C1 segment of cervical spinal cord (tissue), 14 donors: ENCODE measurements at places on chromosomes 16 and 17.

DNA sequence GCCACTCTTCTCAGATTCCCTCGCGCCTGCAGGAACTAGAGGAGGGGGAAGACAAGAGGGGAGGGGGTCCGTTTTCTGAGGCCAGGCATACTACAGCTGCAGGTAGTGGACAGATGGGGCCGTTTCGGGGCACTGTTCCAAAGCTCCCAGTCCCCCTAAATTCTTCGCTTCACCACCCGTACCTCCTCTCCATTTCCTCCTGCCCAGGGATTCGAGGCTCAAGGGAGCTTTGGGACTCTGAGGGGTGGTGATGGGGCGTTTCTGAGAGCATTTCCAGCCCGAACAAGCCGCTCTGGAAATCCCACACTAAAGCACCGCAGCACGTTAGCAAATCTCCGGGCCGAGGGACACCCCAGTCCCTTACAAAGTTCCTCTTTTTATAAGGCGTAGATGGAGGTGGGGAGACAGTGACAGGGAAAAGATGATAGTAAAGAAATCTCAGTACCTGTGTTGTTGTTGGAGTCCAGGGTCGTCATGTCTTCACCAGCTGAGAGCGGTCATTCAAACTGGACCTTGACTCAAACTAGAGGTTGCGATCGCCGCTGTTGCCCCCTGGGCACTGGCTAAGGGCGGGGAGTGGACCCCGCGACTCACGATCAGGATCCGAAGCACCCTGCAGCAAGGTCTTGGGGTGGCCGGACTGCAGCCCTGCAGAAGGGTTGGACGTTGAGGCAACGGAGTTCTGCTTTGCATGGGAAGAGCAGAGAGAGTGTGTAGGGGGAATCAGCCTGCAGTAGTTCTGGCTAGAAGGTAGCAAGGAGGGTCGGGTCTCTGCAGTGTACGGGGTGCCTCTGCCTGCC, 570 bp downstream of the NR1D1 start:
- DNase-seq = no peak

DNA sequence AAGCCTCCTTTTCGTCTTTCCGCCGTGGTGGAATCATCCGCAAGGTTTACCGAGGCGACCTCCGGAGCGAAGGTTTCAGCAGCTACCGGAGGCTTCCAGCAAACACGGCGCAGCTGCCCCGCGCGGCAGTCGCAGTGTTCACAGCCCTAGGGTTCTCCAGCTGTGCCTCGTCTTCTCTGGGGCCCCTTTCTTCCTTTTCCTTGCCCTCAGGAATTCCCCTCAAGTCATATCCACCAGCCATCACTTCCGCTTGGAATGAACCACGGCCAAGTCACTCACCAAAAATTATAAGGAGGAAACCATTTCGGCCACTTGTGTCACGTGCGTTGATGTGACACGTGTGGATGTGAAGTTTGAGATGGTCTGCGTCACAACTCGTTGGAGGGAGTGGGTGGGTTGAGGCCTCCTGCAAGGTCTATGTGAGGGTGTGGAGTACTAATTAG, 636 bp upstream of the ERN1 start:
- no peak for DNase-seq

DNA sequence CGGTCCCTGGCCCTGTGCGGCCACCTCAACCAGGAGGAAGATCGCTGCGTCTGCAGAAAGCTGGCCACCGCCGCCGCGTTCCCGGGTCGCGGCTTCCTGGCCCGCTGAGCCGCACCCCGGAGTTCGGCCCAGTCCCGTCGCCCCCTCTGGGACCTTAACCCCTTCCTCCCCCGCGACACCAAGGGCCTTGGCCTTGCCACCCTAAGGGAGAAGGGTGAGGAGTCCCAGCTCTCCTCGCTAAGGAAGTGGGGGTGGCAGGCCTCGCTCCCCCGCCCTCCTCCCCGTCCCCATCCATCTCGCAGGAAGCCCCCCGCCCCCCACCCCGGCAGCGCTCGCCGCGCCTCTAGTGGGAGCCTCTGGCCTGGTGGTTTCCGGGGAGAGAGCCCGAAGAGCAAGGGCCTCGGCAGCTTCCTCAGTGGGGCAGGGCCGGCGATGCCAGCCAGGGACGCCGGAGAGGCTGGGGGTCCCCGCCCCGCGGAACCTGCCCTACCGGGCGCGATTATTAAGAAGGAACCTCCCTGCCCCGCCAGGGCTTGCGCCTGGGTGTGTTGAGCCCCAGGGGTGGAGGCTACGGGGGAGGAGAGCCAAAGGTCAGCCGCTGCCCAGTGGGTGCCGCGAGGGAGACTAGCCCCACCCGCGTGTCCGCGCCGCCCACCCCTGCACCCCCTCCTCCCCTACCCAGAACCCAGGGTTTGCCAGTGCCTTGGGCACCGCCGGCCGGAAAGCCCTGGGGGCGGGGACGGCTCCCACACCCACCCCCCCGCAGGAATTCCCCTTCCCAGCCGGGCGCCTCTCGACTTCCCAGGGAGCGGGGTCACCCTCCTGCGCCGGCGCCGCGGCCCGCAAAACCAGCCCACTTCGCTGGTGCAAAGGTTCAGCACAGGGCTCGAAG, 6.8 kb downstream of the CBX4 start:
- no peak for DNase-seq

DNA sequence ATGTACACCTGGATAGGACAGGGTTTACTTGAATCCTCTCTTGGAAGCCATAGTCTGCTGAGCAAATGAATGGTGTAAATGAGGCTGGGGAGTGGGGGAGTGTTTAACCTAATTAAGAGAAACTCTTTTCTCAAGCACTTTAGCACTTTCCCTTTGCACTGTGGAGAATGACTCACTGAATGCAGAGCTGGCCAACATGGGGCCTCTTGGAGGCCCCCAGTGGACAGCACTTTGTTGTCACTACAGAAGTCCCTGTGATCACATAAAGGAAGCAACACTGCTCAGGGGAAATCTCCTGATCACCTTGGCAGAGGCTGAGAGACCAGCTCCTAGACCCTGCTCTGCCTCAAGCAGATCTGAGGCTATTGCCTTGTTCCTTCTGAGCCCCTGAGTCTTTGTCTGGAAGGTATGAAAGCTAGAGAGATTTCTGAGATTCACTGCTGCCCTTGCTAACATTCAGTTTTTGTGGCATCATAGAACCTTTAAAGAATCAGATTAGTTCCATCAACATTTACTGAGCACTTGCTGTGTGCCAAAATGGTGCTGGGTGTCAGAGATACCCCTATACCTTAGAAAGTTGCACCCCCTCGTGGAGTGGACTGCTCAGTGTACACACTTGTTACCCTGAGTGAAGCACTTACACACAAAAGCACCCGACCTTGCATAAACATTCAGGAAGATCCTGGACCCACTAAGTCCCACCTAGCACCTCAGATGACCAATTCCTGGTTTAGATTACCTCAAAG, 230.1 kb upstream of the CCL2 start:
- no peak for DNase-seq

DNA sequence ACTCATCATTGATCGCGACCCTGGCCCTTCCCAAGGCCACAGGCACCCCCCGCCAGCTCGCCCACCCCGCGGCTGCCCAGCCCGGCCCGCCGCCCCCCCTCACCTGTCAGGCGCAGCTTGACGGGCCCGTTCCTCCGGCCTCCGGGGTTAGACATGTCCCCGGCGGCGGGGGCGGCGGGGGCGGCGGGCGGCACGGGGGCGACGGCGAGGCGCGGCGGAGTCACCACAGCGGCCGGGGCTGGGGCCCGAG, 456 bp downstream of the SMURF2 start:
- DNase-seq = peak; percentile 39

- no peak for DNase-seq
Observed at GRCh38 chr17:28181568-28181967, 137.4 kb upstream of the TMEM97 start.

DNA sequence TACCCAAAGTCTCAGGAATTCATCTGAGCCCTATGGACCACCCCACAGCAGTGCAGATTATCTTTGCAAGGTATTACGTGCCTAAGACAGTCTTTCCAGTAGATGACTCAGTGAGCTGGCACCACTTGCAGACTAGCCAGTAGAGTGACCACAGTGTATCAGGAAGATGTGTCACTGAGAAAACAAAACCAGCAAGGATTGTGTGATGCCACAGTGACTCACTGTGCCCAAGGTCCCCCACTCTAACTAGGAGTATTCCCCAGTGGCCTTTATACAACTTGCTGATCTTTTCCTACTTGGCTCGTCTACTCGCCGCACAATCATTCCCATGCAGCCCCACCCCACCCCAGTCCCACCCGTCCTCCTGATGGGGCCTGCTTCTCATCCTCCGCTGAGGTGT, 26.8 kb upstream of the PRKCA start:
- no peak for DNase-seq

GRCh38 chr17:28038802-28039201, 3.7 kb upstream of the NLK start:
- DNase-seq = no peak

GRCh38 chr17:50359998-50360461, 13.0 kb downstream of the MRPL27 start:
- DNase-seq = no peak

- no peak for DNase-seq
Observed at GRCh38 chr17:44007346-44008204, 3.2 kb downstream of the NAGS start.

DNA sequence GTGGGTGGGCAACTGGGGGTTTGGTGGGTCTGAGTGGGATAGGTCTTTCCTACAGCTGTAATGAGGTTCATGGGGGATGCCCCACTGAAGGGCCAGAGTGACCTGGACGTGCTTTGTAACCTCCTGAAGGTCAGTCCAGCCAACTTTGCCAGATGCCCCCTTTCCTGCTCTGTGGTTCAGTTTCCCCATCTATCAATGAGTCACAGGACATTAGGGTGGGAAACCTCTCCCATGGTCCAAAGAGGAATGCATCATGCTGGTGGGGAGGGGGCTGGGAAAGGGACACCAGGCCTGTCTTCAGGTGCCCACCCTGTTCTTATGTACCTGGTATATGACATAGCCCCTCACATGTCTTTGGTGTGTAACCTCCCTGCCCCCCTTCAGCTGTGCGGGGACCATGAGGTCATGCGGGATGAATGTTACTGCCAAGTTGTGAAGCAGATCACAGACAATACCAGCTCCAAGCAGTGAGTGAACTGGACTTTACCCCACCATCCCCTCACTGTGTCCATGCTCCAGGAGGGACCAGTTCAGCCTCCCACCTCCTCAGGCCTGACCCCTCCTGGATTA, 24.0 kb upstream of the ALKBH5 start:
- no peak for DNase-seq

GRCh38 chr17:10149573-10150399, 48.6 kb downstream of the GAS7 start:
- DNase-seq = no peak

GRCh38 chr17:339193-340061, 13.2 kb downstream of the RPH3AL start:
- DNase-seq = no peak

- no peak for DNase-seq
Observed at GRCh38 chr17:78379131-78379491, 662 bp downstream of the PGS1 start.

- DNase-seq = no peak
Observed at GRCh38 chr17:81821147-81821546, 11.9 kb downstream of the MCRIP1 start.

DNA sequence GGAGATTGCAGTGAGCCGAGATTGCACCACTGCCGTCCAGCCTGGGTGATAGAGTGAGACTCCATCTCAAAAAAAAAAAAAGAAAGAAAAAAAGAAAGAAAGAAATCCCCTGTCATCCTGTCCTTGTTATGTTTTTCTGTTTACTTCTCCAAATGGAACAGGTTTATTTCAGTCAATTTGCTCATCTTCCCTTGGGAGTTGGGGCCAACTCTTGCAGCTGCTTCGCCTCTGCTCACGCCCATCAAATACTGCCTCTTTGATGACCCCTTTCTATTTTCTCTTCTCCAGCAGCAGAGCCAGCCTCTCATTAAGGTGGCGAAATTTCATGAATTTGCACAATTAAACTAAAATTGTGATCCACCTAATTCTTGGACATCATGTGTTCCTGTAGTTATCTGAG, 173.4 kb downstream of the ZNF18 start:
- no peak for DNase-seq

DNA sequence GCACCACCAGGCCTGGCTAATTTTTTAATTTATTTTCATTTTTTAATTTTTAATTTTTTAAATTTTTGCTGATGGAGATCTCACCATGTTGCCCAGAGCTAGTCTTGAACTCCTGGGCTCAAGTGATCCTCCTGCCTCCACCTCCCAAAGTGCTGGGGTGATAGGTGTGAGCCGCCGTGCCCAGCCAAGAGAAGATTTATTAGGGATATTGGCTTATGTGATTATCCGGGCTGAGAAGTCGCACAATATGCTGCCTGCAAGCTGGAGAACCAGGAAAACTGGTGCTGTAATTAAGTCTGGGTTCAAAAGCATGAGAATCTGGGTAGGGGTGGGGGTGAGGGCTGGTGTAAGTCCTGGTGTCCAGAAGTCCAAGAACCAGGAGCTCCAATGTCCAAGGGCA, 2.5 kb upstream of the C16orf90 start:
- DNase-seq = no peak

- DNase-seq = no peak
Observed at GRCh38 chr16:57422026-57422944, 17.7 kb downstream of the CCL17 start.

DNA sequence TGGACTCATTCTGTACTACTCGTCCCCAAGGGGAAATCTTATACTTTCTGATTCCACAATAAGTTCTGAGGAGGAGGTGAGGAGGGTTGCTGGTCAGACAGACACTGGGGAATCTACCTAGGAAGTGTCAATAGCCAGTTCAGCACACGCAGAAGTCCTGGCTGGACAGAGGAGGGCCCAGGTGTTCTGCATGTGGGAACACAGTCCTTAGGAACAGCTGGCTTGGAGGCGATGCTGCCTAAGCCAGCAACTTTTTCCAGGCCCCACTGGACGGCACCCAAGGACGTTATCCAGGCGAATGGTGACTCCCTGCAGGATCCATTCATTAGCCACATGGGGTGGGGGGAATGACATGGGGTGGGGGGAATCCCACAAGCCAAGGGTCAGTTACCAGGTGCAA, 29.9 kb upstream of the WFIKKN2 start:
- no peak for DNase-seq

- DNase-seq = no peak
Observed at GRCh38 chr16:11414815-11415775, 69.8 kb downstream of the RMI2 start.

DNA sequence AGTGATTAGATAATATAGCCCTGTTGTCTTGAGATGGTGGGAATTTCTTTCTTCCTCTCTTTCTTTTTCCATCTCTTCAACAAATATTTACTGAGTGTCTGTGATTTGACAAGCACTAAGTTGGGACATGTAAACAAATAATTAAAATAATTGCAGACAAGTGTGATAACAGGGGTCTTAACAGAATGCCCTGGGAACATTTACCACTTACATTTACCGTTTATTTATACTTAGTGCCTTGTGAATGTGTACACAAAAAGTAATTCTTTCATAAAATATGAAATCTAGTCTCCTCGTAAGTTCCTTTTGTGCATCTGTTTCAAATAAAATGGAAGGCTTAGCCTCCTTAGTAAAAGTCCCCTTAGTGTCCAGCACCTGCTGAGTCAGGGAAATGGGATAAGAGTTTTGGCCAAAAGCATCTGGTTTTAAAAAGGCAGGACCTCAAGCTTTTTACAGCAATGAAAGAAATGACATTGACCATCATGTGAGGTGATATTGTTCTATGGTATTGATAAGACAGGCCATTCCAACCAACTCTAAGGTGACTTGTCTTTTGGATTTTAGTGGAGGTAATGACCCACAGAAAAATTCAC, 188.2 kb downstream of the HS3ST3B1 start:
- DNase-seq = no peak

GRCh38 chr17:45745601-45746494, 38.3 kb upstream of the CRHR1 start:
- DNase-seq = no peak

GRCh38 chr16:50532576-50532975, 15.6 kb upstream of the NKD1 start:
- DNase-seq = no peak
